ENCODE measurements at places on chromosomes 4 and X. TPM values are rescaled to one million over a fixed set of nuclear protein-coding genes. Genes with fewer than 3 reads are reported as not detected.

DNA sequence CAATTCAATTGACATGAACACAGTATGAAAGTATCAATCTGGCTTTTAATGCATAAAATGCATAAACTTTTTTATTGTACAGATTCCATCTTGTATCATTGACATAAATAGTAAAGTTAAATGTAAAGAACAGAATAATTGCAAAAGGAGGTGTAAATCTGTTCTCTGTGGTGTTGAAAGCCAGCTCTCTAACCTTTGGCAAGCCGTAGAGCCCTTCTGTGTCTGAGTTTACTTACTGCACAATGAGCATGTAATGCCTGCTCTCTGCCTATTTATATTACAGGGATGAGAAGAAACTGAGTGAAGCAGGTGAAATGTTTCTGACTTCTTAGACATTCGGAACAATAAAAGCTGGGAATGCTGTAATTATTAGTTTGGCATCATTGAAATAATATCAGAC is 389.3 kb upstream of the EPHA5 start:
- no peak overlapping the region for H3K27ac ChIP-seq
- H3K36me3 ChIP-seq, result no peaks in the 10 kb centered on the region
- H3K27me3 ChIP-seq, result no peaks in the 10 kb centered on the region
- H3K4me1 ChIP-seq, result no peaks in the 10 kb centered on the region

DNA sequence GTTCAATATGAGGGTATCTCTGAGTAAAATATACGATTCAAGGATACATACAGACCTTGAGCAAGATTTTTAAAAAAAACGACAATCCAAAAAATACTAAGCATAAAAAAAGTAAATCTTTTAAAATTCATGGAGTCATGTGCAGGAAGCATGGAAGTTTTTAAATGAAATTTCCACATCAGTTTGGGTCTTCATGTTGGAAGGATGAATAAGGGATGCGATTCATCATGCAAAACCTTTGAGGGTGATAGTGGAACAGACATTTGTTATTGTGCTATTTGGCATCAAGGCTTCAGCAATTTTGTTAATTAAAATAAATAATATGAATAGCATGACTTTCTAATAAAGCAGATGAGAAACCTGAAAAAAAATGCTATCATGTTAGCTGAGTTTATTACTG is 815.0 kb upstream of the PCDH10 start:
- H3K27ac ChIP-seq, result no peak overlapping the region
- H3K27me3 ChIP-seq, result no peaks in the 10 kb centered on the region
- H3K4me3 ChIP-seq, result no peak overlapping the region
- H3K36me3 ChIP-seq, result no peaks in the 10 kb centered on the region
- no peak for DNase-seq

DNA sequence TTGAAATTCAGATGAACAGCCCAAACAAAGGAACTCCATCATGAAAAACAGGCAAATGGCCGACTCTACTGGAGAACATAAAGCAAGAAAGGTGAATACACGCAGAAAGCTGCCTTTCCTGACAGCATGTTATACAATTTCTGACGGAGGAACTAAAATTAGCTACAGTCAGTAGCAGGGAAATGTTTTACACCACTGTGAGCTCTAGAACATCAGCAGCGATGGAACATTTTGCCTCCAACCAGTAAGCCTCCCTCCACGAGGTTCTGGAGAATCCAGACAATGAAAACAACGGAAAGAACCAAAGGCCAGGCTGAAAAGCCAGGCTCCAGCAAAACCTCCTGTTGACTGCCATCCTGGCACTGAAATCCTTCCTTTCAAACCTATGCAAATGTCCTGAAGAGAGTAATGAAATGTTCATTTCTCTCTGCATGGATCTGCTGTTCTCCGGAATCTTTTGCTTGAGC is 78.9 kb downstream of the IRF2 start:
- H3K36me3 ChIP-seq, result peaks cover 9% of the 10 kb centered on the region
- no peaks in the 10 kb centered on the region for H3K27me3 ChIP-seq
- DNase-seq, result no peak
- H3K4me3 ChIP-seq, result no peak overlapping the region
- H3K27ac ChIP-seq, result peak overlapping the region; percentile 9

DNA sequence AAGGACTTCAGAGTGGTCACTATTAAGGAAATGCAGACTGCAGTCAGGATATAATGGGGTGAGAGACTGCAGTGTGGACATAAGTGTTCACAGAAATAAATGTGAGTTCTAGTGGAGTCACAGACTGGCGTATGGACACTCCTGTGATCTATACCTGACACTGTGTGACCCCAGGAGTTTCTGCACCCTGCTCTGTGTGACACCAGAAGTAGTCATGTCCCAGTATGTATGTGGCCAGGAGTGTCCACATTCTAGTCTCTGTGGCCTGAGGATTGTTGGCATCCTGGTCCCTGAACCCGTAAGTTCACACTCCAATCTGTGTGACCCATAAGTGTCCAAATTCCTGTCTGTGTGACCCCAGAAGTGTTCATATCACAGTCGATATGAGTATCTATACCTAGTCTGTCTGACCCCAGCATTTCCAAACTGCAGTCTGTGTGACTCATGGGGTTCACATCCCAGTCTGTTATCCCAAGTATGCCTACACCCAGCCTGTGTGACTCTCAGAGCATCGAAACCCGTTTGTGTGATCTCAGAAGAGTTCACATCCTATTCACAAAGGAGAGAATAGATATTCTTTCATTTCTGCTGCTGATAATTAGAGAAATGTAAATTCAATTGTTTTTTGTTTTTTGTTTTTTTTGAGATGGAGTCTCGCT is 16.3 kb downstream of the WDR13 start:
- no peaks in the 10 kb centered on the region for H3K27me3 ChIP-seq
- H3K36me3 ChIP-seq, result no peaks in the 10 kb centered on the region
- H3K4me3 ChIP-seq, result no peak overlapping the region
- DNase-seq, result no peak

GRCh38 chr4:26141911-26142638 is 178.7 kb upstream of the RBPJ start:
- peak overlapping the region; percentile 14 for H3K27ac ChIP-seq
- no peak for DNase-seq
- H3K27me3 ChIP-seq, result no peaks in the 10 kb centered on the region

- no peak overlapping the region for H3K4me3 ChIP-seq
- H3K27me3 ChIP-seq, result no peaks in the 10 kb centered on the region
- no peaks in the 10 kb centered on the region for H3K4me1 ChIP-seq
- H3K27ac ChIP-seq, result no peak overlapping the region
Observed at GRCh38 chrX:49292400-49293362, 10.8 kb upstream of the GAGE10 start.

DNA sequence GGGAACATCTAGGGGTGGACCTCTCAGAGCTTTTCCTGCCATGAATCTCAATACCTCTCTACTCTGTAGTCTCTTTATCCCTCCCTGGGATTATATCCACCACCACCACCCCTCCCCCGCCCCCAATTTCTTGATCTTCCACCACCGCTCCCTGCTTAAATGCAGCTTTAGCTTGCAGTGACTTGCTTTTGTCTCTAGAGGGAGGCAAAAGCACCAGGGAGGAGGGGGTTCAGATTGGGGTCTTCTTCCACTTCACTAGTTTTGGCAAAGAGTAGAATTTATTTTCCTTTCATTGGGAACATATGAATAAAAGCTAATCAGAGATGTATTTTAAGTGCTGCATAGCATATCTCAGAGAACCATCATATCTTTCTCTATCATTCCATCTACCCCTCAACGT is 5.5 kb downstream of the ARHGAP36 start:
- no peaks in the 10 kb centered on the region for H3K36me3 ChIP-seq
- no peaks in the 10 kb centered on the region for H3K4me1 ChIP-seq
- H3K27ac ChIP-seq, result no peak overlapping the region
- no peak for DNase-seq
- H3K27me3 ChIP-seq, result peaks cover 7% of the 10 kb centered on the region
- no peak overlapping the region for H3K4me3 ChIP-seq

Gene PDE6B
- total RNA-seq, result 1.2 TPM

- no peak overlapping the region for H3K4me3 ChIP-seq
- DNase-seq, result no peak
- H3K27ac ChIP-seq, result no peak overlapping the region
Observed at GRCh38 chrX:85052636-85053343, 49.1 kb downstream of the APOOL start.

DNA sequence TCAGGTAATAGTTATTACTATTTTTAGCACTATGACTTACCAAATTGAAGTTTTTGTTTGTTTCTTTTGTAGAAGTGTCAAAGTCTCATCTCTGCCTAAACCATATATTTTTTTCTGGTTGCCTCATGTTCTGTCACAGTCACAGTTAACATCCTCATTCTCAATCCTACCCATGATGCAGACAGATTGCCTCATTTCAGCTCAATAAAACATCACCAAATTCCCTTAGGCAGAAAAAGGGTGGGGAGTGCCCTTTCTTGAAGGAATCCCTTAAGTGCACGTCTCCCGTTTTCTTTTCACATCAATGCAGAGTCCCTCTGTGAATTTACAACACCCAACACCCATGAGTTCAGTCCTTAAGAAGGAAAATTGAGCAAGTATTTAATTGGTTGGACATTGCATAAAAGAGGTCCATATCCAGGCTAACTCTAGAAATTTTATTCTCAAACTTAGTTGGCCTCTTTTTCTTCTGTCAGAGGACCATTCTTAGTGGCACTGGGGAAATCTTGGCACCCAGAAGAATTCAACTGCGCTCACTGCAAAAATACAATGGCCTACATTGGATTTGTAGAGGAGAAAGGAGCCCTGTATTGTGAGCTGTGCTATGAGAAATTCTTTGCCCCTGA is 103.7 kb upstream of the BMPR1B start:
- no peak for DNase-seq
- H3K36me3 ChIP-seq, result peaks cover 8% of the 10 kb centered on the region
- no peak overlapping the region for H3K27ac ChIP-seq
- no peaks in the 10 kb centered on the region for H3K4me1 ChIP-seq

- DNase-seq, result no peak
- H3K27me3 ChIP-seq, result no peaks in the 10 kb centered on the region
- H3K4me3 ChIP-seq, result no peak overlapping the region
- H3K4me1 ChIP-seq, result no peaks in the 10 kb centered on the region
Observed at GRCh38 chr4:6038711-6039110, 20.5 kb upstream of the C4orf50 start.

Gene BBS12
- 4.8 TPM for total RNA-seq

Gene PWWP3B
- 0.27 TPM for total RNA-seq

DNA sequence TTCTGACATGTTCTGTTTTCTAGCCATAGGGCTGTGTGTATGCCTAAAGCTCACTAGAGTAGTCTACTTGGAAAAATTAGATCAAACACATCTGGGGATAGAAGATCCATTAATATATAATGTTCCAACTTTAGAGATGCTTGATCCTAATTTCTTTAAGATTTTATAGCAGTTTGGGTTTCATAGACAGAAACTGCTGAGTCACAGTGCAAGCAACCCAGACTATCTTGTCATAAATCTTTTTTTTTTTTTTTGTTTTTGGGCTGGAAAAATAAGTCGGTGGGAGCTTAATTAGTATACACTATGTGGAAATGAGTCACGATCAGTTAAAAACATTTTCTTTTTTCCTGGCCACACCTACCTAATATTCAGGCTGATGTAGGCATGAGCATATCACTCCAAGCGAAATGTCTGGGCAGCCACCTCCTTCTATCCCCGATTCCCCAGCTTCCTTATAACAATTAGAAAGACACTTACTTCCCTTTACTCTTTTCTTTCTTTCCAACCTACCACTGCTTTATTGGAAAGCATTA is 58.2 kb upstream of the CASK start:
- H3K36me3 ChIP-seq, result no peaks in the 10 kb centered on the region
- DNase-seq, result no peak
- H3K27ac ChIP-seq, result no peak overlapping the region
- no peak overlapping the region for H3K4me3 ChIP-seq
- H3K27me3 ChIP-seq, result no peaks in the 10 kb centered on the region

Gene AMBN
- not detected for total RNA-seq

Gene STEEP1
- total RNA-seq, result 19.2 TPM

GRCh38 chrX:2486476-2487133 is 14.2 kb downstream of the DHRSX start:
- peaks cover 6% of the 10 kb centered on the region for H3K36me3 ChIP-seq
- H3K4me3 ChIP-seq, result no peak overlapping the region
- H3K4me1 ChIP-seq, result no peaks in the 10 kb centered on the region
- H3K27me3 ChIP-seq, result no peaks in the 10 kb centered on the region

Gene GAGE12F
- total RNA-seq, result not detected

GRCh38 chrX:120517936-120518335 is 42.8 kb downstream of the CUL4B start:
- no peak overlapping the region for H3K4me3 ChIP-seq
- no peaks in the 10 kb centered on the region for H3K4me1 ChIP-seq
- no peaks in the 10 kb centered on the region for H3K27me3 ChIP-seq
- H3K27ac ChIP-seq, result no peak overlapping the region
- no peaks in the 10 kb centered on the region for H3K36me3 ChIP-seq

DNA sequence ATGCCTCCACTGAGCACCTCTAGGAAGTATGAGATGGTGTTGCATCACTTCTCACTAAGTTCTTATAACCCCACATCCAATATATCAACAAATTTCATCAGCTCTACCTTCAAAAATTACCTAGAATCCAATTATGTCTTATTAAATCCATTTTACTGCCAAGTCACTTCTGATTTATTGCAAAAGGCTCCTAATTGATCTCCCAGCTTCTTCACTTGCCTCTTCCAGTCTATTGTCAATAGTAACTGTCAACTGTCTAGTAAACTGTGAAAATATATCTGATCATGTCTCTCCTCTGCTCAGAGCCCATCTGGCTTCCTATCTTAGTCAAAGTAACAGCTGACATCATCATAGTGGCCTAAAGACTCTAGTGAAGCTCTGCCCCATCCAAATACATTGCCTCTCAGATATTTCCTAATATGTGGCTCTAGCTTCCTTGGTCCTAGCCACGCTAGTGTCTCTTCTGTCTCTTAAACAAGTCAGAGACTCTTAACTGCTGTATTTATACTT is 414.5 kb upstream of the ATOH1 start:
- H3K27ac ChIP-seq, result no peak overlapping the region
- no peaks in the 10 kb centered on the region for H3K27me3 ChIP-seq
- no peak for DNase-seq
- H3K36me3 ChIP-seq, result no peaks in the 10 kb centered on the region

- no peak overlapping the region for H3K27ac ChIP-seq
- no peaks in the 10 kb centered on the region for H3K27me3 ChIP-seq
- H3K36me3 ChIP-seq, result no peaks in the 10 kb centered on the region
- no peaks in the 10 kb centered on the region for H3K4me1 ChIP-seq
Observed at GRCh38 chr4:119707336-119707735, 78.7 kb upstream of the PDE5A start.

Gene POU4F2
- not detected for total RNA-seq

GRCh38 chr4:10706236-10706635 is 21.7 kb upstream of the CLNK start:
- no peak overlapping the region for H3K27ac ChIP-seq
- no peaks in the 10 kb centered on the region for H3K4me1 ChIP-seq
- no peaks in the 10 kb centered on the region for H3K36me3 ChIP-seq
- H3K4me3 ChIP-seq, result no peak overlapping the region

DNA sequence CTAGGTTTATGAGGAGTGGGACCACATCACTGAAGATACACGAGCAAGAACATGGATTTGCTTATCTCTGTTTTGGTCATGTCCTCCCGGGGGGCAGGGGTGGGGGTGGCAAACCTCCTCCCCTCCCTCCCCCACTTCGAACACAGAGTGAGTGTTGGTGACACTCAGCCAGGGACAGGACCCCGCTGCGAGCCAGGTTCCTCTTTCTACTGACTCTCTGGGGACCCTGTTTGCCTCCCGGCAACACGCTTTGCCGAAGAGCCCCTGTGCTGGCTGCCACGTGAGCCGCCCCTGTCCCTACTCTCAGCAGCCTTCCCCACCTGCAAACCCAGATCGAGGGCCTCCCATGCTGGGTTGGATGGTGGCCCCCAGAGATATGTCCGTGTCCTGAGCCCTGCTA is 34.7 kb downstream of the P2RY8 start:
- H3K36me3 ChIP-seq, result no peaks in the 10 kb centered on the region
- no peak overlapping the region for H3K4me3 ChIP-seq
- H3K27me3 ChIP-seq, result no peaks in the 10 kb centered on the region
